Glutamatergic neuron (in vitro differentiated cells): ENCODE measurements at places on chromosomes 1 and 21.

GRCh38 chr1:30412241-30413110 lies 310.9 kb downstream of the MATN1 start:
- no peak for DNase-seq

DNA sequence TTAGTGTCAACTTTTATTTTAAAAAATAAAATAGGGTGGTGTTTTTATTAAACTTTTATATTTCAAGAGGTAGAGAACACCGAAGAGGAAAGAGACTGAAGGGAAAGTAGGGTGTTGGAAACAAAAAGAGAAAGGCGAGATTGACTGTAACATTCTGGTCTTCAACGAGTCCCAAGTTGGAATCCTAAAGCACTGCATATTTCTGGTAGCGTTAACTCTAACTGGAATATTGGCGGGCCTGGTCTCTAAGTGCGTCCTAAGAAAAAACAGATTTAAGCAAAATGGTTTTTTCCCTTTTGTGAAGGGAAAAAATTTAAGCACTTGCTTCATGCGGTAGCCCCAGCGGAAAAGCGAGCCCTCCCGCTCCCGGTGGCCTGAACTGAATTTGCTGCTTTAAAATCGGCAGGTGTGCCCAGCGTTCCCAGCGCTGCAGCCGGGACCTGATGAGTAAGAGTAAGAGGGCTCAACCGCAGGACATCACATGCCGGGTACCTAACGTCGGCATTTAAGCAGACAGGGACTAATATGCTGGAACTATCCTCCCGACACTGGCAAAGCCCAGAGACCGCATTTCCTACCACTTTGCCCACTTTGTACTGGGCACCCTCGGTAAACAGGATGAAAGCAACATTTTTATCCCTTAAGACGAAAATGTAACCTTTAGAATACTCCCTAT lies 30.5 kb upstream of the NFIA start:
- DNase-seq, result no peak

GRCh38 chr1:47751996-47752451 lies 245.2 kb downstream of the TRABD2B start:
- DNase-seq, result no peak

DNA sequence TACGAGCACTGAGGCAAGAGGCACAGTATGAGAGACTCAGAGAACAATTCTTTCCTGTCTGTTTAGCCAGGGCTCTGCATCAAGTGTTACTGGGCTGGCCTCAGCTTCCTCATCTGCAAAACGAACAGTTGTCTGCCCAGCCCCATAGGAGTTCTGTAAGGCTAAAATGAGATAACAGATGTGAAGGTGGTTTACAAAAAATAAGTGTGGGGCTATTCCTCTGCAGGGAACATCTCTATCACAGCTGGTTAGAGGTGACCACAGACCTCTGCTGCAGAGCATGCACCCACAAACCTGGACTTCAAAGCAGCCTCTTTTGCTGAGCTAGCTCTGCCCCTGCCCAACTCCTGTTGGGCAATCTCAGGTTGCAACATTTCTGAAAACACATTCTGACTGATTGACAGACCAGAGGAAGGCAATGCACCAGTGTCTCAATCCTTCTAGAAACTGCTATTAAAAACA lies 10.5 kb upstream of the OLIG1 start:
- no peak for DNase-seq

DNA sequence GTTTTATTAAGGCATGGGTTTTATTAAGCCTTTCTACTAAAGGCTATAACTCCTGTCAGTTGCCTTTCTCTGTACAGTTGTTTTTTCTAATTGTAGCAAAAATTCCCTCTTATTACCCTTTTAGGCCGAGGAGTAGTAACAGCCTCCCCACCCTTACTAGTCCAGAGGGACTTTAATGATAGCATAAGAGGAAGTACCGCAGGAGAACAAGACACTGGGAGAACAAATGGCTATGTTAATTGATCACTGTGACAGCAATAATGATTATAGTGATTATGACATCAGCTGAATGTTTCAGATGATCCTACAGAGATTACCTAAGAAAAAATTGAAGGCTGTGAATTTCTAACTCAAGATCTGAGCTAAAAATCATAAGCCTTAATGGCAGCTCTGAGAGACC lies 383.0 kb upstream of the PTBP2 start:
- no peak for DNase-seq

DNA sequence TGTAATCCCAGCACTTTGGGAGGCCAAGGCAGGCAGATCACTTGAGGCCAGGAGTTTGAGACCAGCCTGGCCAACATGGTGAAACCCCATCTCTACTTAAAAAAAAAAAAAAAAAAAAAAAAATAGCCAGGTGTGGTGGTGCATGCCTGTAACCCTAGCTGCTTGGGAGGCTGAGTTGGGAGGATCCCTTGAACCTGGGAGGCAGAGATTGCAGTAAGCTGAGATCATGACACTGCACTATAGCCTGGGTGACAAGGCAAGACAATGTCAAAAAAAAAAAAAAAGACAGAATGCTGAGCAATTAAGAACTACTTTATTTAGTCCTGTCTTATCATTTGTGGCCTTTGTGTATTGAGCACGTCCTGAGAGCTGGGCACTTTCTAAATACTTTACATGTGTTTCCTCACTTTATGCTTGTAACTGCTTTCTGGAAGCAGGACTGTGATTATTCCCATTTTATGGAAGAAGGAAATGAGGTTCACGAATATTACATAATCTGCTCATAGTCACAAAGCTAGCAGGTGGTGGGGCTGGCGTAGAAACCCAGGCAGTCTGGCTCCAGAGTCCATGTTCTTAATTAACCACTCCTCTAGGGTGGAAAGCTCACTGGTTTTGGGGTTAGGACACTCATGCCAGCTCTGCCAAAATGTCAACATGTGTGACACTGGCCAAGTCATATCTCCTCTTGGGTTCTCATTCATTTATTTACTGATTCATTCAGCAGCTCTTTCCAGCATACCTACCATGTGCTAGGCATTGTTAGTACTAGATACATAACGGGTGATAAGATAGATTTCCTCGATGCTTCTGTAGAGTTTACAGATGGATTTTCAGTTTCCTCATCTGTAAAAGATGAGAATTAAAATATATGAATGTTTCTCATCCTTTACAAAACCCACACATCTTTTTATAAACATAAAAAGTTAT lies 57.7 kb downstream of the DDR2 start:
- no peak for DNase-seq
